ENCODE measurements at places on chromosomes 1 and 21.
A peak's percentile ranks its signal among the peaks of the same experiment; 100 is the strongest.

- DNase-seq, result no peak
These were observed 26.1 kb upstream of the GPR153 start for GRCh38 chr1:6287029-6287428.

GRCh38 chr1:23126801-23127200 lies 41.9 kb downstream of the LUZP1 start:
- DNase-seq, result no peak

DNA sequence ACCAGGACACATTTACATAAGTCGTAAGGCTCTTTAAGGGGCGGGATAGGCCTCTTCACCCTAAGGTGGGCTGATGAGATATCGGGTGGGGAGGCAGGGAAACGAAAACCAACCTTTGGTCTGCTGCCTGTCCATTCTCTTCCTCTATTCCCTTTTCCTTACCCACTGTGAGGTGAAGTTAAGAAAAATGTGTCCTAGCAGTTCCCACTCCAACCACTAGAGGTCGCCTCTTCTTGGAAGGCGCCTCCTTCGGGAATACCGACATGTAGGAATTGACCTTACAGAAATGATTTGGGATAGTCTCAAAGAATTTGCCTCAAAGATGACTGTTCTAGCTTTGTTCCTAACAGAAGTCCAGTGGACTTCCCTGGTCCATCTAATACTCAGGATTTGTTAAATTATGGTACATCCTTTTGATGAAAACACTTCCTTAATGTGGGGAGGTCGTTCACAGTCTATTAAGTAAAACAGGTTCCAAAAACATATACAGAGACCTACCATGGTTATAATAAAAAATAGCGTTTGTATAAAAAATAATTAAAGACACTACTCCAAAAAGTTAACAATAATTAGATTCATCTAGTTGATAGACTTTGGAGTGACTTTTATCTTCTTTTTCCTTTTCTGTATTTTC lies 14.1 kb downstream of the AZIN2 start:
- DNase-seq, result no peak

DNA sequence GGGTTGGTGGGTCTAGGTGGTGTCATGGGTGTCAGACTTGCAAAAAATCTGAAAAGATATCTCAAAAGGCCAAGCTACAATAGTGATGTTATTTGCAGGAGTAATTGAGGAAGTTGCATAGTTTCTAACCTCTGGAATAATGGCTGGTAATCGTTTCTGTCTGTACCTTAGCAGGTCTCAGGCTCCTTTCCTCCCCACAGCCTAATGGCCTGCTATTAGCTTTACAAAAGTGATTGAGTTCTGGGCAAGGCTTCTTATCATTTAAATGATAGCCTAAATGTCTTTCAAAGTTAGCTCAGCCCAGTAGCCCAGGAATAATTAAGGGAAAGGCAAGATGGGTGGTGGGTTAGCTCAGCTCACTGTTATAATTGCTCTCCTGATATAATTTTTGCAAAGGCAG lies 37.7 kb upstream of the IGSF5 start:
- DNase-seq, result no peak

- no peak for DNase-seq
These were observed 105.5 kb downstream of the ZC3H11B start for GRCh38 chr1:219507437-219507836.

DNA sequence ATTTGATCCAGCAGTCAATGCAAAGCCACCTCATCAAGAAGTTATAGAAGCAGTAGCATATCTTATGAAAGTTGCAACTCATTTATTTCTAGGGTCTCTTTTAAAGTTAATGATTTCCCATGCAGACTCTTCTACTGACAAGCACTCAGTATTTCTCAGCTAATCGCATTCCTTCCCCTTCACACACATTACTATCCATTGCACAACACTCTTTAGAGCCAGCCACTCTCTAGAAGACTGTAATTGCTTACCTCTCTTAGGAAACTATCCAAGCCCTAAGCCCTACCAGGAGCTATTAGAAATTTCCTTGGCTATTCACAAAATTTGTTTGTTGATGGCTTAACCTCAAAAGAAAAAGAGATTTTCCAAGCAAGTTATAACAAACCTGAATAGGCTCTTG lies 106.0 kb downstream of the ADAMTS1 start:
- DNase-seq, result no peak

- no peak for DNase-seq
These were observed 7.6 kb downstream of the MEX3A start for GRCh38 chr1:156074661-156075060.

DNA sequence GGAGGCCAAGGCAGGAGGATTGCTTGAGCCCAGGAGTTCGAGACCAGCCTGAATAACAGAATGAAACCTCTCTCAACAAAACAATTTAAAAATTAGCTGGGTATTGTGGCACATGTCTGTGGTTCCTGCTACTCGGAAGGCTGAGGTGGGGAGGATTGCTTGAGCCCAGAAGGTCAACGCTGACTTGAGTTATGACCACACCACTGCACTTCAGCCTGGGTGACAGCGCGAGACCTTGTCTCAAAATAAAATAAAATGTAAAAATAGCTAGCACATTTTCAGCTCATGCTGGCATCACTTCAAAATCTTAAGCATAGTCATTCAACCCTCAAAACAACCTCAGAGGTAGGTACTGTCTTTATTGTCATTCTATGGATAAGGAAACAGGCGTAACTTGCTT lies 6.4 kb downstream of the JAK1 start:
- DNase-seq, result no peak

- DNase-seq, result no peak
These were observed 67.0 kb upstream of the SSX2IP start for GRCh38 chr1:84757301-84757700.

DNA sequence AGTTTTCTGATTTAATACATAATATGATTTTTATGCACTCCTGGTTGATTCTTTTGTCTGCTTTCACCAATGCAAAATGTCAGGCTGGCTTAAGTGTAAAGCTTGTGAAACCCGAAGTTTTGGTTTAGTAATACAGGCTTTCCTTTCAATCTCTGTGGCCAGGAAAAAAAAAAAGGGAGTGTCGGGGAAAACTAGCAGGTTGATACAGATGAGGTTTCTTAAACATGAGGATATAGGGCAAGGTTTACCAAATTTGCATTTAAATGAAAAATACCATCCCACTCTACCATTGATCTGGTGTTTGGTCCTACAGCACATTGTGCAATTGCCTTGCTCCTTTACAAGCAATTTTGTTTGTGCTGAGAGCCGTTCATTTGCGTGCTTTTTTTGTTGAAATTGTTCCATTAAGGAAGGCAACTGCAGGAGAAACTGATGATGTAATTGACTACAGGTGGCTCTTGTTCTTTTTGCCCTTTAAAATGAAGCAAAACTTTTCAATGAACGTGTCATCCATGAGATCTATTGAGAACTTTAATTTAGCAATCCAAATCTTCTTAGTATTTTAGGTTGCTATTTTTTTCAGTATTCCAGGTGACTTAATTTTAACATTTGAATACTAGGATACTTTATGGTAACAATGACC lies 22.7 kb downstream of the CLIC6 start:
- no peak for DNase-seq

- no peak for DNase-seq
These were observed 8.8 kb upstream of the CTBS start for GRCh38 chr1:84582802-84583587.

DNA sequence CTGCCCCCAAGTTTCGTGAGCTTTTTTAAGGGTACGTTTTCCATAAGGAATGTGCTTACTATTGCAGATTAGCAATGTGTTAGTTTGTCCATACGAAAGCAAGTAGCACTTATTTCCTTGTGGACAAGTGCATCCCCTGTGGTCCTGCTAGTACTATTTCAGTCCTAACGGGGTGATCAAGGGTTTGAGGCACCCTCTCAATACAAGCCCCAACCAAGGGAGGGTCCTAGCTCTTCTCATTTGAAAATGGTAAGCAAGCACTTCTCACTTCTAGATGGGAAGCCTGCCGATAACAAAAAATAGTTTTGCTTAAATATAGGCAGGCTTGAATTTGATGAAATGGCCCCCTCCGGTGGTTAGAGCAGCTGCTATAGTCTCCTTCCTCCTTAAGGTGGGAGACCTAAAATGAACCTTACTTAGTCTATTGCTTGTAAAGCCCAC lies 64.0 kb upstream of the HMCN1 start:
- no peak for DNase-seq

- no peak for DNase-seq
These were observed 7.0 kb downstream of the SMCP start for GRCh38 chr1:152884966-152885624.

DNA sequence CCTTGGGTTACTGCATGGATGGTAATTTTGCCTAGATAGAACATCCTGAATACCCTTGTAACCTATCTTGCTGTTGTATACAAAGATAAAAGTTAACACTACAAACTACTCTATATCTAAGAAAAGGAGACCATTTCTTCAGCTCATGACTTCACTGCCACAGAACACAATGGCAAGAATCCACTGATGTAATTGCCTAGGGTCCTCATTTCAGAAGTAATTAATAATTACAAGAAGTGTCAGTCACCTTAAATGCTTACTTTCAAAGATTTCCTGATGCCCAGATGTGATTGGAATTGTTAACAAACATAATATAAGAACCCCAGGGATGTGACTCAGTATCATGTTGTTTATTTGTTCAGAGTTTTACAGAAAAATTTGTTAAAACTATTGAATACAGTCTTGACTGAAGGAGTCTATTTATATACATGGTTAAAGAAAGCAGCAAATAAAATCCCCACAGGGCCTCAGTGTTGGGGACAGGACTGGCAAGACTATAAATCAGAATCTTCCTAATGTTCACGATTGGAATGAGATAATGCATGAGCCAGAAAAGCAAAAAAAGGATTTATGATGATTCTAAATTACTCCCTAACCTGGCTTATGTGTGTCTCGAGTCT lies 83.9 kb downstream of the CRB1 start:
- no peak for DNase-seq

GRCh38 chr1:203175827-203176241 lies 208 bp upstream of the MYBPH start:
- peak; percentile 62 for DNase-seq

DNA sequence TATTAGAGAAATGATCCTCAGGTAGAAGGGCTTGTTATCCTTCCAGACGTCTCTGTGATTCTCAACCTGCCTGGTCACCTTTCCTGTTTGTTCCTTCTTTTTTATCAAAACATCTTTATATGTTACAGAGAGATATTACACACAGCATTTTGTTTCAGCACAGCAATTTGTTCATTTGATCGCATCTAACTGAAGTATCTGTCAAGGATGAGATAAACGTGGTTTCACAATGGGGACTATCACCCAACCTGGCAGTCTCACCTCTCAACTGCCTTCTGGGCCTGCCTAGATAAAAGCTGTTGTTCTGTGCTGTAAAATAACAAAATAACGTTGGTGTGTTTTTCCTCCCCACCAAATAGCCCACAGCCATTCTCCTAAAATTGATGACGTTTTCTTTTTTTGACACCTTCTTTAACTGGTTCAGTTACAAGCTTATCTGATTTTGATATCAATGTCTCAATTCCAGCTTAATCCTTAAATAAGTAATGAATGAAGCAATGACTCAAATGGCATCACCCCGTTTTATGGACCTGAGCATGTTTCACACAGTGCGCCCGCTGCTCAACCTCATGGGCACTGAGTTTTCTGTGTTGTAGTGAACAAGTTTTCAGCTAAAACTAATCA lies 367.9 kb upstream of the RUNX1 start:
- no peak for DNase-seq

DNA sequence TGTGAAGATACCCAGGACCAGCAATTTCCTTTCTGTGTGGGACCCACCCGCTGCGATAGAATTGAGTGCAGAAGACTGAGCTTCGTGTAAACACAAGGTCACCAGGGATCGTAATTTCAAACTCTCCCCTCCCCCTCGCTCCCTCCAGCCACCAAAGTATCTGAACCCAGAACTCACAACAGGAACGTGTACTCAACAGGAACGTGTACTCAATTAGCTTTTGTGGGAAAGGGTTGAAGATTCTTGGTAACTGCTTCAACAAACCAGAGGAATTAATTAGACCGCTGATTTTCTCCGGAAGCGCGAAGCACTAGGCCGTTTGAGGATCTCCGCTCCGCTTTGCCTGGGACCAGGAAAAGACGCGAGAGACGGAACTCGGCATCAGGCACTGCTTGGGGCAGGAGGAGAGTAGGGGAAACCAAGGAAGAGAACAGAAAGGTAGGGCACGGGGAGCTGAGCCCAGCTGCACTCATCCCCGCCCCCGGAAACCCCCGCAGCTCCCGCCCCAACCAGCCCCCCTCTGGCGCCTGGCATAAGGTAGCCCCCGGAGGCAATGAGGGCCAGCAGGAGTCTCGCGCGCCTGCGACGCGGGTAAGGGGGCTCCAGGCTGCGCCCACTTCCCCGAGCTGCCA lies 453 bp downstream of the DRAM2 start:
- DNase-seq, result peak; percentile 59

GRCh38 chr1:77081834-77082233 lies 137.4 kb downstream of the PIGK start:
- no peak for DNase-seq

- no peak for DNase-seq
These were observed 171.6 kb downstream of the NTPCR start for GRCh38 chr1:233121947-233122559.

GRCh38 chr21:33355996-33356395 lies 31.2 kb downstream of the IFNAR1 start:
- DNase-seq, result no peak

DNA sequence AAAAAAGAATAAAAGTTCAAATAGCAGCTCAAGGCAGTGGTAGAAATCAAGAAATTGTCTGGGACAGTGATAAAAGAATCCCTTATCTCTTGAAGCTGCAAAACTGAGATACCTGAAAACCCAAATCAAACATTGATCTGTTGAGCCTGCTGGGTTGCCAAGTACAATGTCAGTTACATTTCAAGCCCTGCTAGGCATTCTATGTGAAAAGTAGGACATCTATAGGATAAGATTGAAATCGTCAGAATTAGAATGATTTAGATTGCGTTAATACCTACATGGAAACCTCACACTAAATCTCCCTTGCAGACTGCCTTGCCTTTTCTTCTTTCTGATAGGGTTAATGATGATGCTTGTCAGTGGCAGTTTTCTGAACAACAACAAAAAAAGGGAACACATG lies 1684.4 kb upstream of the B3GALT2 start:
- DNase-seq, result no peak

- DNase-seq, result no peak
These were observed 57.4 kb downstream of the ARID4B start for GRCh38 chr1:235270625-235271024.

DNA sequence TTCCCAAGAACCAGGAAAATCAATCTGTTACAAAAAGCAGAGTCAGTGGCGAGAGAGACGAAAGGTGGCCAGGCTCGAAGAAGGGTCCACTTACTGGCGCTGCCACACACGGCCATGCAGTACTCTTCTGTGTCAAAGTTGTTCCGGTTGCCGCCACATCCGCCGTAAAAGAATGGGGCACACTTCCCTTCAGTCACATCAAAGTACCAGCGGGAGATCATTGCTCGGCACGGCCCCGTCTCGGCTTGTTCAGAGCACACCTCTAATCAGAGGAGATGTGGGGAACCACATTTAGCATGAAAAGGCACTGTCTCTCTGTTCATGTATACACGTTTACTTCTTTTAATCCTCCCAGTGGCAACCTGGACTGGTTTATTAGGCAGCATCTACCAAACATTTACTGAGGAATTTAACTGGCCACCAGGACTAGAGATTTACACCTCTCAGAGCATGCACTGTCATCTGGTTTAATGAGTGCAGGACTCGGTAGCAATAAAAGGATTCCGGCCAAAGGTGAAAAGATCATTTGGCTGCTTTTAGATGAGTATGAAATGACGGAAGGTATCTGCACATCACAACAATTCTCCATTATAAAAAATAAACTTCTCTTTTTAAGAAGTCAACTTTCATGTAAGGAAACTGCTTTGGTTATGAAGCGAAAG lies 170.5 kb downstream of the APP start:
- no peak for DNase-seq

GRCh38 chr1:185345913-185346720 lies 29.1 kb upstream of the IVNS1ABP start:
- DNase-seq, result no peak

GRCh38 chr1:7650801-7651200 lies 120.3 kb upstream of the VAMP3 start:
- DNase-seq, result no peak

All from left ventricle myocardium superior (tissue), 1 donor.